ENCODE measurements at places on chromosomes 2 and 18.

GRCh38 chr2:100820523-100821254, 750 bp downstream of the NPAS2 start:
- DNase-seq: no peak

DNA sequence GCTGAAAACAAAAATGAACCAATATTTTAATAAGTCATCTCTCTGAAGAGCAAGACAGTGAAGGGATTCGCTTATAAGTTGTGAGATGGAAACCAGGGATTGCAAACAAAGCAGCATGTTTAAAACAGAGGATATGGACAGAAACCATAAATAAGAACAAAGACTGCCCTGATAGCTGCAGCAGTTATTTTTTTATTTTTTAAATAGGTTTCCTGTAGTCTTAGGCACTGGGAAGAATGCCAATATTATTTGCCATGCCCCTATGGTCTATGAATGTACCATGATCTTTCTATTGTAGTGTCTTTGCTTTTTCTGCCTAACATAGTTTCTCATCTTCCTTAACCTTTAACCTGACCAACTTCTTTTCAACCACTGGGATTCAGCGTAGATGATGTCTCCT, 1334.0 kb upstream of the NRXN1 start:
- no peak for DNase-seq

GRCh38 chr18:74522635-74523548, 11.4 kb upstream of the CNDP1 start:
- no peak for DNase-seq

GRCh38 chr2:200809506-200810251, 2.0 kb upstream of the BZW1 start:
- no peak for DNase-seq

- DNase-seq: no peak
These were observed 1064.4 kb upstream of the ZEB2 start for GRCh38 chr2:145584353-145584752.

DNA sequence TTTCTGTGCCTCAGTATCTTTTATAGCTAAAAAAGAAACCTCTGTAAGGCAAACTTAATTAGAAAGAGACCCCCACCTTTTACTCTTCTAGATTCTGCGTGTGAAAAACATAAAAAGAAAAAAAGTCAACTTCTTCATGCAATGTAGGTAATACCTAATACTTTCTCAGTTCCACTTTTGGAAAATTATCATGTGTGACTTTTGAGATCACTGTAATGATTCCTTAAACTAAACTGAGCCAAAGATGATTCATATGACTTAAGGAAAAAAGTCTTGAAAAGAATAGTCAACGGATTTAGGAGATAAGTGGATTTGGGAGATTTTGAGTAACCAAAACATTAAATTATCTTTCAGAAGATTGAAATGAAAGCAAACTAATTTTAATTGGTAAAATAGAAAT, 48.9 kb downstream of the PLEKHA3 start:
- no peak for DNase-seq

DNA sequence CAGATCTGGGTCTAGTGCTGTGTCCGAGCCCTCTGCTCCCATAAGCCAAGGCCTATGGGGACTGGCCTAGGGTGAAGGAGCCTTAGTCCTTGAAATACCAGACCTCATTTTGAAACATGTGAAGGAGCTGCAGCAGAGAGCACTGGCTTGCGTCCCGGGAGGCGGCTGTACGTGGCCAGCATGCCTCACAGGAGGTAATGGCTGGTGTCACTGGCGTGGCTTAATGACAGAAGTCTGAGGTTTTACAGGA, 72.7 kb upstream of the OTOS start:
- DNase-seq: no peak

DNA sequence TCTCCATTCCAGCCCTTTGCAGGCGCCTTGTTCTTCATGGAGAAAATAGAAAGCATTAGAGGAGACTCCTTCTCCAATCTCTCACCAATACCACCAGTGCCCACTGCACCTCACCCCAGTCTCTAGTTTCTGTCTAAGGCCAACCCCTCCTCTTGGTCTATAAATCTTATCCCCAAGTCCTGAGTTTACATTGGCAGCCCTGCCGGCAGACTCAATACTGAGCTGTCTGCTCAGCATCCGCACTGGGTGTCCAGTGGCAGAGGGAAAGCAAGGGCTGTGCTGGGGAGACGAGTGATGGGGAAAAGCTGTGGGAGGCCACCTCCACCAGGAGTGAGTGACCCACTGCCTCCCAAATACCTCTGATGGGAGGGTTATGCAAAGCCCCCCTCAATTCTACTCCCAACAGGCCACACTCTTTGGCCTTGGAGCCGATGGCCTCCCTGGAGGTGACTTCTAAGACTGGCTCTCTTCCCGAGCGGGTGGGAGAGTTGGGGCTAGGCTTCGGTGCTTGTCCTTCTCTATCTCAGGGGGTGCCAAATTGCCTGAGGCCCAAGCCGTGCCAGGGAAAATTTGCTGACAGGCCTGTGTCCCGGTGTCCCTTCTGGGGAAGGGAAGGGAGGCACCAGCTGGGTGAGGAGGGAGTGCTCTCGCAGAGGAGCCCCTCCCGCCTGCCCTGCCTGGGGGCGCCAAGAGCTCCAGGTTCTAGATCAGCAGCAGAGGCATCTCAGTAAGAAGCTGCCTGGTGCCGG, 165.2 kb upstream of the MSH6 start:
- no peak for DNase-seq

GRCh38 chr2:101057051-101057933, 55.2 kb downstream of the RPL31 start:
- DNase-seq: no peak

DNA sequence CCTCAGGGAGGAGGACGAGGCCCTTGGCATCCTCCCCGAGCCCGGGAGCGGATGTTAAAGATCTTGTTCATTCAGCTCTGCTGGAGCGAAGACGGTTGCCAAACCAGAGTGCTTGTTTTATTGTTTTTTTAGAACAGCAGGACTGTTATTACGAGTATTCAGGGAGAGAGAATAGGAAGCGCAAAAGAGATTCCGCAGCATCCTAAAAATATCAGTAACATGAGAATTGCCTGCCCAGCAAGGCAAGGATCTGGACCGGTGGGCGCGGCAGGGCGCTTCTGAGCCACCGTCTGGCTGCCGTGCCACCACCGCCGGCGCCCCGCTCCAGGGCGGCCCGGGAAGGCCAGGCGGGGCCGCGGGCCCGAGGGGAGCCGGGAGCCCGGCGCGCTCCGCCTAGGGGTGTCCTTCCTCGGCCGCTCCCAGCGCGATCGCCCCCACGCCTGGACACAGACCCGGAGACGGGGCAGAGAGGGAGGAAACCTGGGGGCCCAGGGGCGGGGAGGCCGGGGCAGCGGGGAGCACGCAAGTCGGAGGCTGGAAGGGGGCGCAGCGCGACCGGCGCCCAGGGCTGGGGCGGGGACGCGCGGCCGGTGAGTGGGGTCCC, 843 bp downstream of the CYS1 start:
- no peak for DNase-seq

DNA sequence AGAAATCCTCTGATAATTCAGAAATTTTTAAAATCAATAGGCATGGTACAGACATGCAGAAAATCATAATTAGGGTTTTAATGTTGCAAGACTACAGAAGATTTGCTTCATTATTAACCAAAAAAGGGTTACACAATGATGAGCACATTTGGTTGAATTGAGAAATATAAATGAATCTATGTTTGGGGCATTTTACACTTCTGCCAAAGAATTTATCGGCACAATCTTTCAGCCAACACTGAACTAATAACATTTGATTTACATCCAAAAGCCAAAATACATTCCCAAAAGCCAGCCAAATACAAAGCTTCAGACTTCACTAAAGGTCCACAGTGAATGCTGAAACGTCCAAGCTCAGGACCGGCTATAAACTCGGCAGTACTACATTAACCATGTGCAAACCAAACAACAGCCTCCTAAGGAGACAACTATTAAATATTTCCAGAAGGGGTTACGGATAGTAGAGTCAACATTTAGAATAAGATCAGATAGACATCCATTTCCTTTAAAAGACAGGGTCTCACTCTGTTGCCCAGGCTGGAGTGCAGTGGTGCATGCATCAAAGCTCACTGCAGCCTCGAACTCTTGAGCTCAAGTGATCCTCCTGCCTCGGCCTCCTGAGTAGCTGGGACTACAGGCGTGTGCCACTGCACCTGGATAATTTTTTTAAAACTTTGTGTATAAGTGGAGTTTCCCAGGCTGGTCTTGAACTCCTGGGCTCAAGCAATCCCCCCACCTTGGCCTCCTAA, 29.4 kb downstream of the SPRED2 start:
- DNase-seq: no peak

DNA sequence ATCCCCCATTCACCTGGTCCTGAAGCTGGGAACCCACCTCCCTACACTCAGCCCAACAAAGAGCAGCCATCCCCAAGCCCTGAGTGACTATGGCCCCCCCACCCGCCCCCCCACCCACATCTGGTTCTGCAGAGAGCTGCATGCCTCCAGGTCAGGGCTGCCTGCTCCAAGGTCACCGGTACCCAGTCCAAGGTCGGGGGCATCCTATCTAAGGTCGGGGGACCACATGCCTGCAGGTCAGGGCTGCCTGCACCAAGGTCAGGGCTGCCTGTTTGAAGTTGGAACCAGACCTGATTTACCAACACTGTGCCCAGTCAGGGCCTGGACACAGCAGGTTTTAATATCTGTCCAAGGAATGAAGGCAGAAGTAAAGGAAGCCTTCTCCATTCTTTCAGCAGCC, 66.1 kb upstream of the GPC1 start:
- DNase-seq: no peak

GRCh38 chr18:79064228-79064627, 5.0 kb upstream of the ATP9B start:
- DNase-seq: no peak

GRCh38 chr2:204030322-204030721, 93.8 kb downstream of the ICOS start:
- no peak for DNase-seq

DNA sequence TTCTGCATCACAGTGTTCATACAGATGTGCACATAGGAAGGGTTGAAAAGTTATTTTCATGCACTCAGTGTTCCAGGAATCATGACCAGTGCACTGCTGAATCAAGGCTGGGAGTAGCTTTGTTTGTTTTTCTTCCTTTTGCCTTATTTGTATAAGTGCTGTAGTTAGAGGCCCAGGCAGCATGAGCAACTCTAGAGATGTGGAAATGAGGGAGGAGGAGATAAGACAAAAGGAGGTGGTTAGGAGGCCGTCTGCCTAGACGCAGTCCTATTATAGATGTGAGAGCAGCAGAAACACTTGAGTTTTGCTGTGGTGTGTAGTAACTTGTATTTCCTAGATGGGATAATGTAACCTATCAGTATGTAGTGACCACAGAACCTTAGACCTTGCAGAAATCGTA, 264.3 kb upstream of the RASGRP3 start:
- no peak for DNase-seq

All from activated T-helper 9 cell treated with anti-CD3 and anti-CD28 coated beads, Interleukin-2, amount 50 U/mL, for 16 hours (primary cell).